ENCODE measurements at places on chromosomes 3 and 15. TPM values are rescaled to one million over a fixed set of nuclear protein-coding genes. Genes with fewer than 3 reads are reported as not detected.

DNA sequence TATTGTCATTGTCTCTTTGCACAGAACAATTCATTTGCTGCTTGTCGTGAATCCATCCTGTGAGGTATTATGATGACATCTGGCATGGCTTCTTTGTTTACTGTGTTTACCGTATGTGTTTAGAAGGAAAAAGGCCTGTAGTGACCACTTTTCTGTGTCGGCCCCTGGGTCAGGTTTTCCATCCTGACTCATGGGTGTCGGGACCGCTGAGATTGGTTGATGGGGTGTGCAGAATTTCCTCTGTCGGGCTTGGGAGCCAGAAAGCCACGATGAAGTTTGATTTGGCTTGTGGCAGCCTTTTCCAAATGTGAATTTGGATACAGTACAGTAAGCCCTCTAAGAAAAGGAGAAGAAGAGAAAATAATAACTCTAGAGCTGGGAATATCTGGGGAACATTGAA is 113.5 kb downstream of the FNDC3B start:
- DNase-seq, result no peak

DNA sequence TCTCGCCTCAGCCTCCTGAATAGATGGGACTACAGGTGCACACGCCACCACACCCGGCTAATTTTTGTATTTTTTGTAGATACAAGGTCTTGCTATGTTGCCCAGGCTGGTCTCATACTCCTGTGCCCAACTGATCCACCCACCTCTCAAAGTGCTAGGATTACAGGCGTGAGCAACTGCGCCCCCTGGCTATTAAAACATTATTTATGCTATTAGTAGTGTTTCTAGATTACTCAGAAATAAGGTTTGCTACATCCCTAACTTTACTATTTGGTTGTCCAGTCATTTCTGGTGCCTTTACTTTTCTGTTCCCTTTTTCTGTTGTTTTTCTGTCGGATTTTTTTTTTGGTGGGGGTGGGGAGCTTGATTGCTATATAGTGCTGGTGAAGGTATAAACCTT is 393.6 kb upstream of the TPM1 start:
- DNase-seq, result no peak

SPG21 gene
- total RNA-seq, result 72.3 TPM

DMXL2 gene
- 6.4 TPM for total RNA-seq

SIN3A gene
- total RNA-seq, result 120 TPM

- no peak for DNase-seq
These were observed 26.5 kb downstream of the P3H2 start for GRCh38 chr3:190094160-190094718.

- no peak for DNase-seq
These were observed 31.9 kb downstream of the SEC61A1 start for GRCh38 chr3:128083980-128084674.

C3orf20 gene
- 0.11 TPM for total RNA-seq

DNA sequence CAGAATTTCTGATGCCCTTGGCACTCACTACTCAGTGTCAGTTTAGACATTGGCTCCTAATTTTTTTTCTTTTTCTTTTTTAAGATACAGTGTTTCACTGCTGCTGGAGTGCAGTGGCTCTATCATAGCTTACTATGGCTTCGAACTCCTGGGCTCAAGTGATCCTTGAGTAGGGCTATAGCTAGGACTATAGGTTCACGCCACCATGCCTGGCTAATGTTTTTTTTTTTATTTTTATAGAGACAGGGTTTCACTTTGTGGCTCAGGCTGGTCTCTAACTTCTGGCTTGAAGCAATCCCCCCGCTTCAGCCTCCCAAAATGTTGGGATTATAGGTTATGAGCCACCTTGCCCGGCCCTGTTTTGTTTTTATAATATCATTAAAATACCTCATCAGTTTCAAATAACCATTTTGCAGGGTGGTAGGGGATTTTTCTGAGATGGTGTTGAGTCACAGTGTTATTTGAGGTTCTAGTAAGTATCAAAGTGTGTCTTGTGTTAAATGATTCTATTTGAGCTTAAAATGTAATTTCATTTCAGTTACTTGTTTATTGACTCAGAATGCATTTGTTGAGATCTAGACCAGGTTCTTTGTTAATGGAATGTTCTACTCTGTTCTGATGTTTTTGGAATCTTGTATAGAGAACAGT is 7.0 kb downstream of the FNDC3B start:
- DNase-seq, result no peak

DNA sequence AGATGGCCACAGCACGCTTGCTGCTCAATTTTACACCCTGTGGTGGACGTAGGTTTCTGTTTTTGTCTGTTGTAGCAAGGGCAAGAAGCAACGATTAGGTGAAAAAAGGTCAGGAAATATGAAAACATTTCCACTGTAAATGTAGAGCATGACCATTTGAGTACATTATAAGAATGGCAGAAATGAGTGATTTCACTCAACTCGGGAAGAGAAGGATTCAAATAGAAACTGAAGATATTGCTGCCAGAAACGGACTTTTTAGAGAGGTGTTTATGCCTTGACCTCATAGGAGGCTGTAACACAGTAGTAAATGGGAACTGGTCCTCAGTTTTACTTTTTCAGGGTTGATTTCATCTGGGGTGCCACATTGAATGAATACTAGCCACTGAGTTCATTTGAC is 33.1 kb upstream of the GASK1A start:
- no peak for DNase-seq

DNA sequence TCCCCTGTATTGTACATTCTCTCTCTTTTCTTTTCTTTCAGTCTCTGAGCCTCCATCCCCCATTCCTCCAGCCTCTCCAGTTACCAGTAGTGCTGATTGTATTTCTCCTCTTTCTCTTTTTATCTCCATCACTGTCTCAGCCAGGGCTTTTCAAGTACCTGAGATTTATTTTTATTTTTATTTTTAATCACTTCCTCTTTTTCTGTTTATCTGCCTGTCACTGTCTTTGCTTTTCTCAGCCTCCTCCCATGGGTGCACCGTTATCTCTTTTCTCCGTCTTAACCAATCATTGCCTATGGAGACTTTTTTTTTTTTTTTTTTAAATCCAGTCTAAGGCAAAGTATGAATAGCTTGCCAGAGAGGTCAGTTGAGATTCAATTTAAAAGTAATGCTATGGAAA is 359.3 kb downstream of the GAP43 start:
- DNase-seq, result no peak

DNA sequence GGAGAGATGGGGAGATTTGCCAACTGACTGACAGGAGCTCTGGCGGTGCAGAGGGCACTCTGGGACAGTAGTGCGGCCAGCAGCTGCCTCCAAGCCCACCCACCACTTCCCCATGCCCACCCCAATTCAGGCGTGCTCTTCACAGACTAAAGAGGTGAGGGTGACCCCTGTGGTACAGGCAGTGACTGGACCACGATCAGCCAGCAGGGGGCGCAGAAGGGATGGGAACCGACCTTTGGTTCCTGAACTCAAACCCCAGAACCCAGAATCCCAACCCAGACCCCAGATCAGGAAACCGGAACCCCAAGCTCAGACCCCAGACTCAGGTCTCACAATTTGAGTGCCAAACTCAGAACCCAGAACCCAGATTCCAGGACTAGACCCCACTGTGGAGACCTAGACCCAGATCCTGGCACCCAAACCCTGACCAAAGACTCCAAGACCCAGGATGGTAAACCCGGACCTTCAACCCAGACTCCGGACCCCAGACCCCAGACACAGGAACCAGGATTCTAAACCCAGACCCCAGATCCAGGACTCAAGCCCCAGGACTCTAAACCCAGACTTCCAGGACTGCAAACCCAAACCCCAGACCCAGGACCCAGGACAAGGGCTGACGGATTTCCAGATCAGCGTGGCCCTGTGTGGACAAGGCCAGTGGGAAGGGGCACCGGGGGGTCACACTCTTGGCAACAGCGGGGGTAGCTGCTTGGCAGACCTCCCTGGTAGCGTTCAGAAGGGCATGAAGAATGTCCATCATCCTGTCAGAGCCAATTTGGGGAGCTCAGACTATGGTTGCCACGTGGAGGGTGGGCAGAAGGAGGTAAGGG is 3.7 kb upstream of the MYL3 start:
- peak; percentile 80 for DNase-seq

GRCh38 chr3:140931016-140931454 is 10.6 kb upstream of the SLC25A36 start:
- DNase-seq, result no peak

DNA sequence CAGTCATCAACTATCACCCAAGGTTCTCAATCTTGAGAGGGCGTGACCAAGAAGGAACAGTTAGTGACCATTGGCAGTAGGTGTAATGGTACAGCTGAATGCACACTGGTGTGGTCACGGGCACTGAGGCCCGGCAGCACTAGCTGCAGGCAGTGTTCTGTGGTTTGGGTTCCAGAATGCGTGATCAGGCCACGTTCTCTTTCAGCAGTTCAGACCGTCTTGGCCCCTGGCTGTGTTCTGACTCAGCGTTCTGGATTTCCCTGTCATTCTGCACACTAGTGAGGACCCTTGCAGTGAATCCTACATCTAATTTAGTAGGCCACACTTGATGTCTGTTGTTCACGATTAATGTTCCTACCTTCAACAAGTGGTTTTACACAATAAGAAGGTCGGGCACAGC is 220.5 kb upstream of the SLCO3A1 start:
- DNase-seq, result no peak

C3orf70 gene
- not detected for total RNA-seq

DNA sequence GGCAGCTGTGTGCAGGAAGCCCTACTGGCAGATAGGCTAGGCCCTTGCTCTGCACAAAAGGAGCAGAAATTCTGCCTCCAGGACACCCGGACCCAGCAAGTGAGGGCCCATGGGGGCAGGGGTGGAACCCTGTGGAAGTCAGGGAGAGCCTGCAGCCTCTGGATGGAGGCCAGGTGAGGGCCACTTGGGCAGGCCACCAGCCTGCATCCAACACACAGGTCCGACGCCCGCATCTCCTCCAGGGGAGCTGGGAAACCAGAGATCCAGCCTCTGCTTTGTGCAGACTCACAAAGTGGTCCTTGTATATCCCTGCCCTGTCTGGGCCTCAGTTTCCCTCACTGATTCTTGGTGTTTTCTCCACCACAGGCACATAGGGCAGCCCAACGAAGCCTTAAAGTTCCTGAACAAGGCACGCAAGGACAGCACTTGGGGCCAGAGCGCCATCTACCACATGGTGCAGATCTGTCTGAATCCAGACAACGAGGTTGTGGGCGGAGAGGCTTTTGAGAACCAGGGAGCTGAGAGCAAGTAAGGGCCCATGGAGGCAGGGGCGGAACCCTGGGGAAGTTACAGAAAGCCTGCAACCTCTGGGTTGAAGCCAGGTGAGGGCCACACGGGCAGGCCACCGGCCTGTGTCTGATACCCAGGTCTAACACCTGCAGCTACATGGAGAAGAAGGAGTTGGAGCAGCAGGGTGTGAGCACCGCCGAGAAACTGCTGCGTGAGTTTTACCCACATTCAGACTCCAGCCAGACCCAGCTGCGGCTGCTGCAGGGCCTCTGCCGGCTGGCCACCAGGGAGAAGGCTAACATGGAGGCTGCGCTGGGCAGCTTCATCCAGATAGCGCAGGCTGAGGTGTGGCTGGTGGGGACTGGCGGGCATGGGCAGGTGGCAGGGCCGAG is 16.6 kb downstream of the CSRNP1 start:
- no peak for DNase-seq

- DNase-seq, result no peak
These were observed 1.2 kb downstream of the IGDCC4 start for GRCh38 chr15:65421360-65422215.

SLCO2A1 gene
- not detected for total RNA-seq

PLOD2 gene
- 1.4 TPM for total RNA-seq
